ENCODE measurements at places on chromosomes 1 and 21.

- DNase-seq = no peak
These were observed 75.9 kb upstream of the VCAM1 start for GRCh38 chr1:100643471-100644196.

DNA sequence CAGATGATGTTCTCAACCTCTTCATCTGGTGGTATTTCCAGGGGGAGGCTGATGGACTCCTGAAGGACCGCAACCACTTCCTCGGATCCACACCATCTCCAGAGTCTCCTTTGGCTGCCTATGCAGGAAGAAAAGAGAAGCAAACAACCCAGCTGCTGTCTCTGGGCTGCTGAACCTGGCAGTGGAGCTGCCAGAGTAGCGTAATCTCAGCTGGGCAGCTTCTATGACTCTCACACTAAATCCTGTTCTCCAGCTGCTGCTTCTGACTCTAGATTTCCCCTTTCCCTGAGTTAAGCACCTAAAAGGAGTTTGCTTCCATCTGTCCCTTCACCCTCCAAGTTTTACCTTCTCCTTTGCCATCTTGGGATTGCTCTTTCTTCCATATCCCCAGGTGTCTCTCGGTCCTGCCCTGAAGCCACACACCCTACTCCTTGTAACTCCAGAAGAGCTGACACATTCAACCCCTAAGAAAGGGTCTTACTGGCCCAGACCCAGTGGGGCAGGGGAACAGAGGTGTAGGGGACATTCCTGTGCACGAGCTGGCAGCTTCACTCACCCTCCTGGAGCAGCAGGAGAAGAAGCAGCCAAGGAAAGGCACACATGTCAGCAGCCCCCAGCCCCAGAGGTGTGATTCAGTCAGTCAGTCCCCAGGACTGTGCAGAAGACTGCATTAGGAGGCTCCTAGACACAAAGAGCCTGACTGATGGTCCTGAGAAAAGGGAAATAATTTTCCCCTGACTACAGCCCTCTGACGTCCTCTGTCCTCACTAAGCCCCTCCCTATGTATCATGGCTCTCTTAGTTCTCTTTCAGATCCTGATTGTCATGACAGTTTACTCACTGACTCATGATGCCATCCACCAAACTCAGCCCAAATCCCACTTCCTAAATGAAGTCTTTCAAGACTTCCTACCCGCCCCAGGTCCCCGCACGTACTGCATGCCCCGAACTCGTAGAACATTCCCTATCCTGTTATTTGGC lies at the start of gene SLAMF9:
Gene SLAMF9 (minus strand): TSS at position 702 of the 980 bp plus-strand sequence. CDS start 100 bp downstream, at position 602.
- DNase-seq = no peak

DNA sequence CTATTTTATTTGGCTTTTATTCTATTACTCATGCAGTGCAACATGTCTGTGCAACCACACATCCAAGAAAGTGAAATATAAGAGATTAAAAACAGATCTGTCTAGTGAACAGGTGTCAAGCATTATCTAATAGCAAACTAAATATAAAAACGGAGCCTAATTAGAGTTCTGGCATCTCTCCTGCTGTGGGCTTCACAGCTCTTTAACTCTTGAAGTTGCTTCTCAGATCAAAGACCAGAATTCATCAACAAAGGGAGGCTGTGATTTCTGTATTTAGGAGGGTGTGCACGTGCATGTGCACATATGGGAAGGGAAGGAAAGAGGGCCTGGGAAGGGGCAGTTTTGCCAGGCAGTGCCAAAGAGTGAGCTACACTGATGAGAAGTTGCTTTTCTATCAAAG lies 81.0 kb downstream of the MIS18A start:
- DNase-seq = no peak

DNA sequence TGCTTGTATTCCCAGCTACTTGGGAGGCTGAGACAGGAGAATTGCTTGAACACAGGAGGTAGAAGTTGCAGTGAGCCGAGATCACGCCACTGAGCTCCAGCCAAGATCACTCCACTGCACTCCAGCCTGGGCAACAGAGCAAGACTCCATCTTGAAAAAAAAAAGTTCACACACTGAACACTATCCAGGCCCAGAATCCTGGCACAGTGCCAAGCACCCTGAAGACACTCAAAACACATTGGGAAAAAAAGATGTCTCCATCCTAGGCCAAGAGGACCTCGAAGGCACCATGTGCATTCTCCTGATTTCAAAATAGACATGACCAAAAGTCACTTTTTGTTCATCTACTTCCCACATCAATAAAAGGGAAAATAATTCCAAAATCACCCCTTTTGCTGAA lies 38.7 kb downstream of the SLC9A1 start:
- DNase-seq = no peak

- DNase-seq = no peak
These were observed 16.1 kb downstream of the PRR9 start for GRCh38 chr1:153233448-153233847.

DNA sequence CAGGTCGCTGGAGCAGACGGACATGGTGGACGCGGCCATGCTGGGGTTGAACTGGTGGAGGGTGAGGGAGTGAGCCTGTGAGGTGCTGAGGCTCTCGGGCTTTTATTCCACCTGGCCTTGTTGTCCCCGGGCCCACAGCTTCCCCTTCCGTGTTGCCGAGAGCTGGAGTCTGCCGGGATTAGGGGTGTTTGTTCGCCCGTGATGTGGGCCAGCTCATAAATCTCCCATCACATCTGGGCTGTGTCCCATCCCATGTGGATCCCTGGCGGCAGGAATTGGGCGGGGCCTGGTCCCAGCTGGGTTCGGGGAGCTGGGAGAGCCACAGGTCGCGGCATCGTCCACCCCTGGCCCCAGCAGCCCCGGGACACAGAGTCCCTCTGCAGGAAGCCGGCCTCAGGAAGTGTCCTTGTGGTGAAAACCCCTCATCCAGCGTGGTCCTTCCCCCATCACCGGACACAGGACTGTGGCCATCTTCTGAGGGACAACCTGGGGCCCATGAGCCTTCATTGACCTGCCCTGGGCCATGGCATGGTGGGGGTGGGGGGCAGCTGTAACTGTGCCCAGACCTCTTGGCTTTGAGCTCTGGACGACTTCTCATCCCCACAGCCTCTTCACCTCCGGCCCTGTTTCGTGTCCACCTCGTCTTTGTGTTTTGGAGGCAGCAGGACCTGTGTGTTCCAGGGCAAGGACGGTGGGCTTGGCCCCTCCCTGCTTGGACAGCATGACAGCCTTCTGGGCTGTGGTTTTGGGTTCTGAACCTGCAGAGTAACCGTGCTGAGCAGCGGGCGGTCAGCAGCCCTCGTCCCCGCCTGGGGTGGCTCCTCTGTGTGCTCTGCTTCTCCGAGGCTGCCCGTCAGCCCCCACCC lies at the start of gene KRTAP10-6:
Gene KRTAP10-6 (minus strand): TSS at position 60 of the 866 bp plus-strand sequence. CDS start 21 bp downstream, at position 39.
- DNase-seq = no peak

DNA sequence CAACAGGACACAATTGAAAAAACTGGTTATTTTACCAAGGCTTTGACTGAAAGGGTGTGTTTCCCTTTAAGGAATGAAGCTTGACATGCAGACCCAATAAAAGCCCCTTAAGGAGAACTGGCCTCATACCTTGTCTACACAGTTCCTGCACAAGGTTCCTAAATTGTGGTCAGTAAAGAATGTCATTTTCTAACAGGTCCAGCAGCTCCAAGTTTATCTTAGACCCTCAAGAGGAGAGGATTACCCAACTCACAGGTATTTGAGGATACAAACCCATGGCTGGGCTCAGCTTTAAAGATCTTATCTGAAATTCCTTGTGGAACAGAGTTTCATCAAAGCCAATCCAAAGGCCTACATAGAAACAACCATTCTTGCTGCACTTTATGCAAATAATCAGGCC lies 31.4 kb upstream of the CBR3 start:
- no peak for DNase-seq

- DNase-seq = no peak
These were observed 39.3 kb downstream of the NAV1 start for GRCh38 chr1:201578008-201578888.

DNA sequence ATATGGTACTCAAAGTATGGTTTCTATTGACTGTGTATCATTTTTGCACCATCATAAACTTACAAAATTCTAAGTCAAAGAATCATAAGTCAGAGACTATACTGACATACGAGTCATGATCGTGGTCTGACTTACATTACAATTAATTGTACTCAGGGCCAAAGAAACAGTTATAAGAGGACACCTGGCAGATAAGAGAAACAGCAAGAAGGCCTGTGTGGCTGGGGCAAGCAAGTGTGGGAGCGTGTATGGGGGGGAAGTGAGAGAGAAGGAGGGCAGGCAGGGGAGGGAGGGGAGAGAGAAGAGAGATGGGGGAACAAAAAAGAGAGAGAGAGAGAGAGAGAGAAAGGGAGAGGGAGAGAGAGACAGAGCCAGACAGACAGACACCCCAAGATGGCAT lies 70.9 kb downstream of the RERE start:
- DNase-seq = no peak

DNA sequence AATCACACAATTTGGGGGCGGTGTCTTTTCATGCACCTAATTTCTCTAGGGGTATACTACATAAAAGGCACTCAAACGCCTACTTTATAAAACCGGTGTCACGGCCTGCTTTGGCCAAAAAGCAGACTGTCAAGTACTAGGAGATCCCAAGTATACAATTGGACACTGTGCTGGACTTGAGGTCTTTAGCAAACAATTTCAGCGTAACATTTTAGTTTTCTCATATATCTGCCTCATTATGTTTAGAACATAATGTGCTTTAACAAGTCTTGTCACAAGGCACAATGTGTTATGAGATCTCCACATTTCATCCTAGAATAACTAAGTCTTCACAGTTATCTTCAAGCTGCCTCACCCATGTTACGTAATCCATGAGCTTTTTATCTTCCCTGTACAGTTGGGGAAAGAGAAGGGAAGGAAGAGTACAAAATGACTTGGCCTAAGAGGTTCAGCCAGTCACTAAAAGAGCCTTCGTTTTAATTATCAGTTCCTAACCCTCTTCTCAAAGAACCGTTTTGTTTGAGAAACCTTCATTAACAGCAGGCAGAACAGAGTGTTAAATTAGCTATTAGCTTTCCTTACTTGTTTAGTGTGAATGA lies 1.7 kb downstream of the SSX2IP start:
- DNase-seq = peak; percentile 72

DNA sequence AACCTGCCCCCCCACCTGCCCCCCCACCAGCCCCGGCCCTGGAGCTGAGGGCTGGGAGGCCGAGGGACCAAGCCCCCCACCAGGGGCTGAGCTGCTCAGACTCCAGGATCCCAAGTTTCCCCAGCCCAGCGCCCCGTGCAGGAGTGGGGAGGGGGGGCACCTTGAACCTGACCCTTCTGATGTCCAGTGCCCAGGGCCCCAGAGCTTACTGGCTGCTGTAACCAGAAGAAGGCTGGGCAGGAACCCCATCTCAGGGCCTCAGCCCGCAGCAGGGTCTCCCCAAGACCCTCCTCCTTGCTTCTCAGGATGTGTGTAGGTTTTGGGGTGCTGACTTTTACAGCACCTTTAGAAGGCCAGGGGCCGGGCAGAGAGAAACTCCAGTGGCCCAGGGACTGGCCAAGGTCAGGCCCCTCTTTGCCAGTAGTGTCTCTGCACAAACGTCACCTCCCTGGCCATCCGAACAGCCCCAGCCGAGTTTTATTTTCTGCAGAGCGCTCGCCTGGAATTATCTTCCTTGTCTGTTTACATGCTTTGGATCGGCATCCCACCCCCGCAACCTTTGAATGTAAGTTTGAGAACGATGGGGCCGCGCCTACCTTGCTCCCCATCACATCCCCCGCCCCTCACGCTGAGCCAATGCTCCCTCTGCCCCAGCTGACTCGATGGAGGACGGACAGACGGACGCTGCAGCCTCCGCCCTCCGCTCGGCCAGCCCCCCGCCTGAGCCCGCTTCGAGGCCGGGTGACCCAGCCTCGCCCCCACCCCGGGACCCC lies 70.1 kb upstream of the CASZ1 start:
- DNase-seq = peak; percentile 25

DNA sequence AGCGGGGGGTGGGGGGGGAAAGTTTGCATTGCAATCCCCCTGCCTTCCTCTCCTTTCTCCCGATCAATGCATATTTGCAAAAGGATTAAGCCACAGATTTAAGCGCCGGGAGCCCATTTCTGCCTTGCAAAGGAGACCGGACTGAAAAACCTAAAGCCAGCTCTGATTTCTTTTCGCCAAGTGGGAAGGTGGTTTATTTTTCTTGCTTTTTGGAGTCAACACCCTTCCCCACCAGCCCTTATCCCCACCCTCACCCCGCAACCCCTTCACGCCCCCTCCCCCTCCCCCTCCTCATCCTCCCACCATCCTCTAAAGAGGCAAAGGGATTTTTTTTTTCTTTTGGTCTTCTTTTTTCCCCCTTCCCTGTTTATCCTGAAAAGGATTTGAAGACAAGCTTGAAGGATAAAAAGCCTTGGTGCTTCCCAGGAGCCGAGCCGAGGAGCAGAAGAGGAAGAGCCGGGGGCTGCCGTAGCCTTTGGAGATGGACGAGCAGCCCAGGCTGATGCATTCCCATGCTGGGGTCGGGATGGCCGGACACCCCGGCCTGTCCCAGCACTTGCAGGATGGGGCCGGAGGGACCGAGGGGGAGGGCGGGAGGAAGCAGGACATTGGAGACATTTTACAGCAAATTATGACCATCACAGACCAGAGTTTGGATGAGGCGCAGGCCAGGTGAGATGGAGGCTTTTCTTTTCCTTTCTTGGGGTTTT lies 513 bp downstream of the PBX1 start:
- peak; percentile 71 for DNase-seq

DNA sequence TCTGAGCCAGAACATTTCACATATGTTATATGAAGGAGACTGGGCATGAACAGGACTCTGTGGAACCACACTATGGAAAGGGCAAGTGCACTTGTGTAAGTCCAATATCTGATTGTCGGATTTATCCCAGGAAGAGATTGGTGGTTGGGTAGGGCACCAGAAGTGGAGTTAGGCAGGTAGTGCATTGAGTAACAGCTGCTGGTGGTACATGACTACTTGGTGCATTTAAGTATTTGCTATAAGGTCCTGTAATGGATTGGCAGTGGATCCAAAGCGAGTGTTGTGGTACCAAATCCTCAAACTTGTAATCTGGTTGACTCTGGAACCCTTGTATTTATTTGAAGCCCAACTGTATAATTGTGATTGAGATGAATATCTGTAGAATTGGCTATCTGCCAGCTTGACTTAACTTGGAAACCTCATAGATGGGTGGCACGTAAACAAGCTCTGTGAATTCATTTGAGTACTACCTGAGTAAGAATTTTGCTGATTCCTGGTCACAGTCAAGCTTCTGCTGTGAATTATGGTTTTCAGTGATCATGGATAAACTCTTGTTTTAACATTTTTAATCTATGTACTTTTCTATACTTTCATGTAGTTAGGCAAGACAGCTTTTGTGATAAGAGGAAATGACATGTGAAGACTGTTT lies 21.1 kb downstream of the UBAP2L start:
- no peak for DNase-seq

- peak; percentile 40 for DNase-seq
These were observed 126.6 kb downstream of the C1orf21 start for GRCh38 chr1:184513421-184513820.

- no peak for DNase-seq
These were observed 25.7 kb upstream of the MACF1 start for GRCh38 chr1:39178541-39179431.

GRCh38 chr1:177302357-177303044 lies 131.7 kb downstream of the BRINP2 start:
- no peak for DNase-seq

- DNase-seq = no peak
These were observed 81.2 kb upstream of the RALGPS2 start for GRCh38 chr1:178643831-178644230.

Measured in G401 (cell line).